ENCODE measurements at places on chromosomes 4 and X.

- DNase-seq = no peak
Observed at GRCh38 chrX:38138157-38138891, 82.3 kb downstream of the SRPX start.

DNA sequence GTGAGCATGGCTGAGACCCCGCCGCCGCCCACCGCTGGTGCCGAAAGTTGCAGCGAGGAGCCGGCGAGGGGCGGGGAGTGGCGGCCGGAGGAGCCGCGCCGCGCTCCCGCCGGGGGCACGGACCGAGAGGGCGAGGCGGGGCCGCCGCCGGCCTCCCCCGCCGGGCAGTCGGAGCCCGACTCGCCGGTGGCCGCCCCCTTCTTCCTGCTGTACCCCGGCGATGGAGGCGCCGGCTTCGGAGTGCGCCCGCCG, 16.5 kb downstream of the UTP3 start:
- no peak for DNase-seq

- no peak for DNase-seq
Observed at GRCh38 chrX:27918799-27919198, 62.5 kb downstream of the DCAF8L1 start.

DNA sequence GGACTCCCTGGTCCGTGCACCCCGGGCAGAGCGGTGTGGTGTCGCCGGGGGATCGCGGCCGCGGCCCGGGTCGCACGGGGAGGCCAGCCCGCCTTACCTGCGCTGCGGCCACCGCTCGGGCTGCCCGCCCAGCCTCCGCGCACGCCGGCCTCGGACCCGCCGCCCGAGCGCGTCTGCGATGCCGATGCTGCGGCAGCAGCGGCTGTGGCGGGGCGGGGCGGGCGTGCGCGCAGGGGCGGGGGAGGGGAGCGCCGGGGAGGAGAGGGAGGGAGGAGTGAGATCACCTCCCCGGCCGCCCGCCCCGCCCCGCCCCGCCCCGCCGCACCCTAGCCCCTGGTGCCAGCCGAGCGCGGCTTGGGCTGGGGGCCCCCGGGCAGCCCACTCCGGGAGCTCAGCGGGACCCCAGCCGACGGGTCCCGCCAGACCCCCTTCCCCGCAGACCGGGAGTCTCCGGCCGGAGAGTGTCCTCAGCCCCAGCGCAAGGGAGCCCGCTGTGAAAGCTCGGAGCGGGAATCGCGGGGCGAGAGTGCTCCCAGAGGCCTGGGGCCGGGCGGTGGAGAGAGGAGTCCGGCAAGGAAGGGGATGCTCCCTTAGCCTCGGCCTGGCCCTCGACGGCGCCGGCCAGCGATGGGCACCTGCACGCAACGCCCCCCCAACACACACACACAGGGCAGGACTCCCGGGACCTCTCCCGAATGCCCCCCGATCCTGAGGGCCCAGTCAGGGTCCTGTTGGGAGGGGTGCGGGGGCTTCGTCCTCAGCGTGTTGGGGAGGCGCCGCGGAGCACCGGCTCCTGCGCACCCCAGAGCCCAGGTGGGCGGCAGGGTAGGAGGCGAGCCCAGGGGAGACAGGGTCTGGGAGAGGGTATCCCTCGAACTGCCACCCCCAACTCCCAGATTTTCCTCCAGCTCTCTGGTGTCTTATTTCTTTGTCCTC, at the start of gene L1CAM:
L1CAM (minus strand) TSS at position 206 of the 936 bp plus-strand sequence. CDS start 10,337 bp downstream, outside the sequence.
- no peak for DNase-seq

DNA sequence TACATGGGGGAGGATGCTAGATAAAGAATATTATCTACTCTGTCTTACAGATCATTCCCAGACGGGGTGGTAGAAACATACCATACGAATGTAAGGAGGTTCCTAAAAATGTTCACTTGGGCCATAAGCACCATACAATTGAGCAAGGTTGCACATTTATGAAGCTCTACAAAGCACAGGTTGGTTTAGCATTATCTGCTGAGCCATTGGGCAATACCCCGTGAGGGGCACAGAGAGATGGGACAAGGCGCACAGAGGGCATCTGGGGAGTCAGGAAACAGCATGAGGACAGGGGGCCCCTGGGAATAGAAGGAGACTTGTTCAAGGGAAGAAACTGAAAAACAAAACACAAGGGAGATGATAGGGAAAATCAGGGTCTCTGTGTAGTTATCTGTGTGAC, 305.3 kb downstream of the TRIML1 start:
- no peak for DNase-seq

DNA sequence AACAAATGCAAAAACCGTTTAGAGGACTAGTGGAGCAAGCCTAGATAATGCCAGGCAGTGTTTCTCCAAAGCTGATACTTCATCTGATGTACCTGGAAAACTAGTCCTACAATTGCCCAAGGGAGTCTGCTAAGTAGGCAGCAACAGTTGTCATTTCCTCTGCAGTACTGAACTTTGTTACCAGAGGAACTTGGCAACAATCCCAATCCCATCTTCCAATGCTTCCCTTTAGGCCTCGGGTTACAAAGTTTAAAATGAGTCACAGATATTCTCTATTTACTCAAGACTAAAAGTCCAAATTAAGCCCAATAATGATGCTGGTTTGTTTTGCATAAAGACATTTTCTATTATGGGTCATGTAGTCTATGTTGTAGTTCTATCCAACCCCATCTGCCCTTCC, 120.0 kb upstream of the GLRA2 start:
- no peak for DNase-seq

DNA sequence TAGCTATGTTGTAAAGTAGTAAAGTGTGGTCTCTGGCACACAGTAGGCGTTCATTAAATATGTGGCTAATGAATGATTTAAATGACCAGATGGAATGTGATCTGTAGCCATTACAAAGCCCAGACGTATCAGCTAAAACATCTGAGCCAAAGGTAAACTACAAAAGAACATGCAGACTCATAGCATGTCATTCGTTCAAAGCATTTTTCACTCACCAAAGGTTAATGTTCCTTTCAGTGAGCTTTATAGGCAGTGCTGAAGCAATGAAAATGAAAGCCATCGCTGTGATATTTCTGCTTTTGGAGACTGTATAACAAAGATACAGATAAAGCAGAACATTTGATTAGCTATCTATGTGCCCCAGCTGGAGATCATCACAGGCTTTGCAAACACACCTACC, 50.5 kb downstream of the F9 start:
- DNase-seq = no peak

- DNase-seq = no peak
Observed at GRCh38 chr4:22720091-22720490, 27.4 kb downstream of the GBA3 start.

- no peak for DNase-seq
Observed at GRCh38 chr4:76723924-76724323, 174.0 kb downstream of the SOWAHB start.

DNA sequence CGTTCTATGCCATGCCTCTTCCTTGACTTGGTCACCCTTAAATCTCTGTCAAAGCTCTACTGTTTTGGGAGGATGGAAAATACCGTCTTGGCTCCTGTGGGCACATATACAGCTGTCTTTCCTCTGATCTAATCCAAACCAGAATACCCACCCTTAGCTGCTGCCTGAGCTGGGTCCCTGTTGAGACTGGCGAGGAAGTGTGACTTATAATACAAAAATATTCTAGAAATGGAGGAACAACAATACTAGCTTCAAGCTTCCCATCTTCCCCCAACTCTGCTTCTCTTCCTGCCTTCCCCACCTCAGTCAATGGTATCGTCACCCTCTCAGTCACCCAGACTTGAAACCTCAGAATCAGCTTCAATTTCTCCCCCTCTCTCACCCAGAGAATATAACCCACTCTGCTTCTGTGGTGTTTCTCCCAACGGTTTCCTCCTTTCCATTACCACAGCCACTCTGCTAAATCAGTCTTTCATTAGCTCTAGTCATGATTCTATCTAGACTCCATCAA, 599 bp upstream of the IL2RG start:
- DNase-seq = no peak

- DNase-seq = no peak
Observed at GRCh38 chrX:24961809-24962208, 54.0 kb downstream of the ARX start.

DNA sequence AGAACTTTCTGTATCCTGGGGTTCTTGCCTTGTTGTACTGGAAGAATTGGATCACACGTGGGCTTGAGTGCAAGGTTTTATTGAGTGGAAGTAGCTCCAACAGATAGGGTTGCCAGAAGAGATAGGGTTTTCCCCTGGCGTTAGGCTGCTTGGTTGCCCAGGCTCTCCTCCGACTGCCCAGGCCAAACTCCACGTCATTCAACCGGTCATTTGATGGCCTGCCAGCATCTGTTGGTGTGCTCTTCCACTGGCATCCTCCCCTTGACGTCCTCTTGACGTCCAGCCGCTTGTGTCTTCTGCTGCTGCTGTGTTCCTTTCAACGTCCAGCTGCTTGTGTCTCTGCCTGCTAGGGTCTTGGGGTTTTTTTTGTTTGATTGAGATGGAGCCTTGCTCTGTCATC, 340.3 kb upstream of the ZCCHC13 start:
- DNase-seq = no peak

DNA sequence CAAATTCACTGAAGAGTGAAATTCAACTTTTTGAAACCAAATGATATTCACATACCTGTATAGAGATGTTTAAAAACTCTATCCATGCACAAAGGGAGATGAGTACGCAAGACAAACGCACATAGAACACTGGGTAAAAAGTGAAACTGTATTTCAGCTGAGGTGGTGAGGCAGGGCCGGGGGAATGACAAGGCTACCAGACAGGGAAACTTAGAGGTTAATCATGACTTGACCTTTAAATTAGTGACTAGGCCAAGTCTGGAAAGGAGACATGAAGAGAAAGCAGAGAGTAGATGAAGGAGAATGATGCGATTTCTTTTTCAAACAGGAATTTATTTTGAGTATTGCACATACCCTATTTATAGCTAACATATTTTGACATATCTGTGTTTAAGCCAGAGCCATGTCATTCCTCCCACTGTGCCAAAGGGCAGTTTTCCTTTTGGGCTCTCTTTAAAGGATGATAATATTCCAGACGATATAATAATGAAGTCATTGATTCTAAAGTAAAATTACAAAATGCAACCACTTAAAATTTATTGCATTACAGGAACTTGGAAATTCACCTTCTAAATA, 49.4 kb downstream of the ARHGEF6 start:
- no peak for DNase-seq

DNA sequence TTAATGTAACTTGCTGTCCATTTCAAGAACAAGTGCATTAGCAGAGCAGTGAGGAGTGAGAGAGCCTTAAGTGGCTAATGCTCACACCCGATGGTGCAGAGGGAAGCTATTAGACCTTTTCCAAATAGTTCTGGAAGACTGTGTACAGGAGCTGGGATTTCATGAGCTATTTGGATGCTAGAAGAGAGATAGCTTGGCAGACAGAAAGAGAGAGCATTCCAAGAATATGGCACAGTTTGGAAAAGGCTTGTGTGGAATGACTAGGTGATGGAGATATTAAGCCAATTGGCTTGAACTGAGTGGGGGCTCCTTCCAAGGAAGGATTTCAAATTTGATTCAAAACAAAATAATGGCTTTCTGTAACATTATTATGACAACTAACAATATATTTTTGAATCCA, 1097.2 kb upstream of the TENM3 start:
- DNase-seq = no peak

- DNase-seq = no peak
Observed at GRCh38 chr4:177446586-177446985, 4.3 kb upstream of the AGA start.

DNA sequence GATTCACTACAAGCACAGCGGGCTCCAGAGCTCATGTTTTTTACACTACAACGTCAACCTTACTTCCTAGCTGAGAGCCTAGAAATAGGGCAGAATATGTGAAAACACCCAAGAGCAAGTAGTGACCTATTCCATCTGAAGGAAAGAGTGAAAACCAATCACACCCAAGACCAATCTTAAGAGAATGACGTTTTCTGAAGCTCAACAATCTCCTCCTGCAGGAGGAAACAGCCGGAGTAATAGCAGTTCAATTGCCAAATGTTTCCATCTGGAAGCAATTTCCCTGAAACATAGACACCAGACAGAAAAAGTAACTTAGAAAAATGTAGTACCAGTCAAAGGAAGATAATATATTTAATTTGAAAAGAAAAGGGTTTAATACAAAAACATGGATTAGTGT, 142.4 kb downstream of the ANXA5 start:
- no peak for DNase-seq

GRCh38 chrX:103124284-103124683, 31.3 kb upstream of the NXF3 start:
- no peak for DNase-seq

- DNase-seq = no peak
Observed at GRCh38 chrX:3420316-3420715, 73.9 kb upstream of the MXRA5 start.

DNA sequence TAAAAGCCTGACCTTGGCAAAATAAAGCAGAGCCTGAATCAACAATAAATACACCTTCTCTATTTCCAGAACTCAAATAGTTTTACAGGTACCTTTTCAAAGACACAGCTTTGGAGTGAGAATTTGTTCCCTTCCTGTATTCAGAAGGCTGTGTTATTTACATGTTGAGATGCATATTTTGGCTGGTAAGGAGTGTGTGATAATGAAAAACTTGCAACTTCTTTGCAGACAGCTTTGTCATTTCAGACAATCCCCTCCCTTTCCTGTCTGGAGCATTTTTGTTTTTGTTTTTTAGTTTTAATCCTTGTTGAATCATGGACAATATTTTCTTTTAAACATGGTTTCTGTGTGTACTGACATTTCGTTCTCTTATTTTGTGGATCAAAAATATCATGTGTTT, 493.8 kb downstream of the FAT4 start:
- DNase-seq = no peak

DNA sequence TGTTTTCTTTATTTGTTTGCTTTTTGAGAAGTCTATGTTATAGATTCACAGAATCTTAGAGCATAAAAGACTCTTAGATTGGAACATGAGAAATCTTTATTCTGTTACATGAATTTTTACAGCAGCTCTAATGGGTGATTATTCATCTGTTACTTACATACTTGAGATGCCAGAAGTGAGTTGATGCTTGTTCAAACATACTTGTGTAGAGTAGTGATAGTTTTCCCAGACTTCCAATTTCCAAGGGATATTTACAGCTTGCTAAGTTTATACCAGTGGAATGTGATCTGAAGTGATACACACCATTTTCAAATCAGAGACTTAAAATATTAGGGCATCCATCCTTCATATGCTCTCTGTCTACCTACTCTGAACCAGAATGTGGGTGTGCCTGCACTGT, 252.9 kb upstream of the SMIM31 start:
- DNase-seq = no peak

DNA sequence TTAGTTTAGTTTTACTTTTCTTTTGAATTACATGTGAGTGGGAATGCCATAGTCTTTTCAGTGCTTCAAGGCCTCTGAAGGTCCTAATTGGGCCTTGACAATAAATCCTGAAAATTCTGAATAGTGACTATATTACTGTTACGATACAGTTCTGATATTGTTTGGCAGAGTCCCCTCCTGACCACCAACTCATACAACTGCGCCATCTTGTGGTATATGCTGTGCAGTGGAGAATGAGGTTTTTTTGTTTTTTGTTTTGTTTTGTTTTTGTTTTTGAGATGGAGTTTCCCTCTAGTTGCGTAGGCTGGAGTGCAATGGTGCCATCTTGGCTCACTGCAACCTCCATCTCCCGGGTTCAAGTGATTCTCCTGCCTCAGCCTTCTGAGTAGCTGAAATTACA, 56.6 kb upstream of the CHRDL1 start:
- DNase-seq = no peak
